Activated CD8-positive, alpha-beta memory T cell treated with anti-CD3 and anti-CD28 coated beads for 1 hour (primary cell): ENCODE measurements at places on chromosomes 2 and 18.

DNA sequence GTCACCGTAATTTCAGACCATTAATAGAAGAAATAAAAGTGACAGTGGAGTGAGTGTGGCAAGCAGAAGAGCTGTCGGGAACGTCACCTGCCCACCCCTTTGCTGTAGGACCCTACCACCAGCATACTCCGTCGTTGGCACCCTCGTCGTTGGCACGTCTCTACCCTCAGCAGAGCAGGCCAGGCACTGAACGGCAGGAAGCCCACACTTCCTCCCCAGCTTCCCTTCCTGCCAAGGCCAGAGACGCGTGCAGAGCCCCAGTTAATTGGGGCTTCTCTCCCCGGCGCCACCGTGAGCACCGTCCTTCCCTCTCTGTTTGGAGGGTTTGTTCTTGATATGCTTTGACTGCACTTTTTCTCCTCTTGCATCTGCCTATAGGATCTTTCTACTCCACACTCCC, 27.0 kb upstream of the NFATC1 start:
- no peak for DNase-seq

DNA sequence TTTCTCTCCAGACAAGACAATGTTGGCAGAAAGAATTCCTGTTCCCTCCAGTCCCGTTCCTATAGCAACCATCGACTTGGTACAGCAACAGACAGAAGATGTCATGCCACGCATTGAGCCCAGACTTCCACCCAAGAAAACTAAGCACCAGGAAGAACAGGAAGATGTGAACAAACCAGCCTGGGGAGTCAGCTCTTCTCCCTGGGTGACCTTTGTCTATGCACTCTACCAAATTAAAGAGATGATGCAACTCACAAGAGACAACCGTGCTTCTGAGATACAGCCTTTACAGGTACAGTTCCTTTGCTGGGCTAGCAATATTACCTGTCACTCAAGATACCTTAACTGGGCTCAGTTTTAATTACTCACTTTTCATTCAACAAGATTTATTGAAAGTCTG, 37.1 kb downstream of the NEMP2 start:
- no peak for DNase-seq

DNA sequence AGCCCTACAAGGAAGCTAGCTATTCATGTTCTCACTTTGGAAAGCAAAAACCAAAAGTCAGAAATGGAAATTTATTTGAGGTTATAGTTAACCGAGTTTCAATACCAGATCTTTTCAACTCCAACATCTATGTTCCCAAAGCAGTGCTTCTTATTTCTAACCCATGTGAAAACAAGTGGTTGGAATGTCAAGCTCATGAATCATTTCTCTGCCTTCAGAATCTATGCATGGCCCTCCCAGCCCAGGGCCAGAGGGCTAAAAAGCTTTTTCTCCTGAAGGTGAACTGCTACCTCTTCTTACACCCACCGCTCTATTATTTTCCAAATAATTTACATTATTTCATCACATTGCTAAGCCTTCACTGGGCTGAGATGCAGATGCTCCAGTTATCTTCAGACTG, 158.4 kb downstream of the SP3 start:
- DNase-seq: no peak

DNA sequence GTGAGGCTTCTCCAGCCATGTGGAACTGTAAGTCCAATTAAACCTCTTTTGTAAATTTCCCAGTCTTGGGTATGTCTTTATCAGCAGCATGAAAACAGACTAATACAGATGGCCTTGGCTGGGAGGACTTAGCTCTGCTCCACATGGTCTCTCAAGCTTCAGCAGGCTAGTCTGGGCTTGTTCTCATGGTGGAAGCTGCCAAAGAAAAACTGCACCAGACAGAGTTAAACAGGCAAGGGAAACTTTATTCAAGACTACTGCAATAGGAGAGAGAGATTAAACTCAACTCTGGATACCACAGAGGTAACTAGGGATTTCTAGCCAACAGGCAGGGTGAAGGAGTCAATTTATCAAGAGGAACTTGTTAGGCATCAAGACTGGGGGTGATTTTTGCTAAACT, 142.1 kb downstream of the CABLES1 start:
- no peak for DNase-seq

DNA sequence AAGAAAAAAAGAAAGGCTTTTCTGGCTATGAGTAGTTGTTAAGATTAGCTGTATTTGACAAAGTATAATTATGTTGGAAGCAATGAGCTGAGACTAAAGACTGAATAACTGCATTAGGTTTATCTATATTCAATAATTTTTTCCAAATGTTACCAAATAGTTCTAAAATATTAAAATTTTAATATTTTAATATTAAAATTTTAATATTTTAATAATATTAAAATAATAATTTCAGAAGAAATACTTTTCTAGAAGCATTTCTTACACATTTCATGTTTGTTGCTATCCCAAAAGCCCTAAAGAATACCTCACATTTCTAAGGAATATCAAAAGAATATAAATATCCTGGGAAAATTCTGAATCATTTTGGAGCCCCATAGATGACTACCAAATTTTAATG, 74.7 kb downstream of the LRP2 start:
- no peak for DNase-seq

DNA sequence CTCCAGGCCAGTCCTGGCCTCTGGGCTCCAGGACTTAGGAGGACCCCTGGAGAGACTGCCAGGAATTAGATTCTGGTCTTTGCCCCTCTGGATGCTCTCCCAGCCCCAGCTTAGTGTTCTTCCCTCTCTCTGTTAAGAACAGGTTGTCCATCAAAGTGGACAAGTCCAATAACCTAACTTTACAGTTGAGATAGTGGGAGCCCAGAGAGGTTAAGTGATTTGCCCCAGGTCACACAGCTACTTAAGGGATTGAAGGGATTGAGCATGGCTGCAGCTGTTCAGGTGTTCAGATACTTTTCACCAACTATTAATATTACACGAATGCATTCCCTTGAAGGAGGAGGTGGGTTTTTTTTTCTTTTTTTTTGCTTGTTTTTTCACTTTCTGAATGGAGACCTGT, 57.6 kb downstream of the EDAR start:
- DNase-seq: no peak

GRCh38 chr2:225270861-225271260, 128.6 kb upstream of the NYAP2 start:
- no peak for DNase-seq

DNA sequence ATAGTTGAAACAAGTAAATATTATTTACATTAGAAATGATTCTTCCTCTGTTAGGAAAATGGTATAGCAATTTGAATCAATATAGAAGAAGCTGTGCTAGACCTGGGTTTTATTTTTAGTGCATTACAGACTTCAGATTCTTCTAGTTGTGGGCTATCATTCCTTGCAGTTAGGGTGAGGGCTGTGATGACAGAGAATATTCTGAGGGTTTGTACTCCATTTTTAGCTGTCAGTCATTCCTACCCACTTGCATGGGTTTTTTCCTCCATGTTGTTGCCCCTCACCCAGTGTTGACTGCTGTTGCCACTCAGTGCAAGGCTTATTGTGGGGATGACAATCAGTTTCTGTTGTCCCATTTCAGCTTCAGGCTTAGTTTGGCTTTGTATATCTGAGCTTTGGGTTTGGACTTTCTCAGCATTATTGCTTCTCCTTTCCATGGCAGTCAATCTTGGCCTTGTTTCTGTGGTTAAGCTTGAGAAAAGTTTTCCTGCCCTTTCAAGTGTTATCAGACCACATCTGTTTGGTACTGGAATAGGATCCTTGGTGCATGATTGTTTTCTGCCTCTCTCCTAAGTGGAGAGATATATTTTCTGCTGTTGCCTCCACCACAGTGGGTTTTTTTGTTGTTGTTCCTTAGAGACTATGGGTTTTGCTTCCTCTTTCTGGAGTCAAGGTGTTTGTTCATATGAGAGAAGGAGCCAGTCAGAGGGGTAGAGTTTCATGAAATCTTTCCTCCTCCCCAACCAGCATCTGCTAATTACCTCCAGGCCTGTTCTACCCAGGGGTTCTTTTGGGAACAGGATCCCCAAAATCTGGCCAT, 312.7 kb upstream of the CWC22 start:
- no peak for DNase-seq

- DNase-seq: no peak
These were observed 386.4 kb downstream of the TRIB2 start for GRCh38 chr2:13103151-13103550.

DNA sequence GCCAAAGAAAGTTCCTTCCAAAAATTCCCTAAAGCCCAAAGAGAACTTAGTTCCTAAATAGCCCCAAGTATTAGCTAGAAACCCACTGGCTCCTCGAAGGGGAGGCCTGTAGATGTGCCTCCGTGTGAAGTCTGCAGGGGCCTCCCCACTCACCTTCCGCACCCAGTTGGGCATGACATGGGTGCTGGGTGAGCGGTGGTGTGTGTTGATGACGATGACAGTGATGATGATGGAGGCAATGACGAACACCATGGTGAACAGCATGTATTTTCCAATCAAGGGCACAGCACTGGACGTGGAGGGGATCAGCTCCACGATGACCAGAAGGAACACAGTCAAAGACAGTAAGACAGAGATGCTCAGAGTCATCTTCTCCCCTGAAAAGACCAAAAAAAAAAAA, 14.5 kb downstream of the CHRNA1 start:
- DNase-seq: no peak

DNA sequence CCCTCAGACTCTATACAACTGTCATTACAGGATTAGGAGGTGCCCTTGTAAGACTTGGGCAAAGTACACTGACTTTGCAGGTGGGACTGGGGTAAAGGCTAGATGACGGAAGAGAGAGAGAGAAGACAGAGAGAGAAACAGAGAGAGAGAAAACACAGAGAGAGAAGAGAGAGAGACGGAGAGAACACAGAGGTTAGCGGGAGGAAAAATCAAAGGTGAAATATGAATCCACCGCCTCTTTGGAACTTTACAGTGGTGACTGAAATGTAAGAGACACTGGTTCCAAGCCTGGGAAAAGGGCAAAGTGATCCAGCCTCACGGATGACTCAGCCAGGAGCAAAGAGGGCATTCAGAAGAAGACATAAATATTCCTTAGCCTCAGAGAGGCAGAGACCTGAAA, 25.1 kb upstream of the CAB39 start:
- no peak for DNase-seq

GRCh38 chr18:75109319-75109691, 99.6 kb downstream of the PTGR3 start:
- DNase-seq: no peak

- no peak for DNase-seq
These were observed 102.8 kb downstream of the HIBCH start for GRCh38 chr2:190216829-190217228.

GRCh38 chr2:162677476-162677875, 161.1 kb downstream of the KCNH7 start:
- no peak for DNase-seq

DNA sequence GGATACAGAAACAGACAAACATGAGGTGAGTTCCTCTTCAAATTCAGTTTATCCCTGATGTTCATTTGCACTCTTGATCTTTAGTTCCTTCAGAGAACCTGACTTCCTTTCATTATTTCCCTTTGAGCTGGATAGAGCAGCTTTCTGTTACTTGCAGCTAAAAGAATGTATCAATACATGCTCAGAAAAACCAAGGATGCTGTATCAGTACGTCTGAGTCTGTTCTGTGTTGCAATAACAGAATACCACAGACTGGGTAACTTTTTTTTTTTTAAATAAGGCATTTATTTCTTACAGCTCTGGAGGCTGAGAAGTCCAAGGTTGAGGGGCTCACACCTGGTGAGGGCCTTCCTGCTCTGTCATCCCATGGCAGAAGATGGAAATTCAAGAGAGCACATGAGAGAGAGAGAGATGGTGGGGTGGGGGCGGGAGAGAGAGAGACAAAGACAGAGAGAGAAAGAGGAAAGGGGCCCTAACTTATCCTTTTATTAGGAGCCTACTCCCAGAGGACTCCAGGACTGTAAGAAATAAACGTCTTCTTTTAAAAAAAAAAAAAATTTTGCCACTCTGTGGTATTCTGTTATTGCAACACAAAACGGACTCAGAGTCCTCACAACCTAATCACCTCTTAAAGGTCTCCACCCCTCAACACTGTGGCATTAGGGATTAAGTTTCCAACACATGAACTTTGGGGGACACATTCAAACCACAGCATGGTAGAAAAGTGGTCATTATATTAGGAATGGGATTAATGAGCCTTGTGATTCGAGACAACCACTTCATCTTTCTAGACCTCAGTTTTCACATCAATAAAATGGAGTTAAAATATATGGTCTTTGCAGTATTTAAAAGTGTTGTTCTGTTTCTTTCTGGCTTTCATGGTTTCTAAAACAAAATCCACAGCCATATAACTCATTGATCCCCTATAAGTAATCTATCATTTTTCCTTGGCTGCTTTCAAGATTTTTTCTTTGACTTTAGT, 18.4 kb upstream of the SELENOI start:
- no peak for DNase-seq

GRCh38 chr2:60544062-60544461, 9.4 kb downstream of the BCL11A start:
- DNase-seq: no peak

DNA sequence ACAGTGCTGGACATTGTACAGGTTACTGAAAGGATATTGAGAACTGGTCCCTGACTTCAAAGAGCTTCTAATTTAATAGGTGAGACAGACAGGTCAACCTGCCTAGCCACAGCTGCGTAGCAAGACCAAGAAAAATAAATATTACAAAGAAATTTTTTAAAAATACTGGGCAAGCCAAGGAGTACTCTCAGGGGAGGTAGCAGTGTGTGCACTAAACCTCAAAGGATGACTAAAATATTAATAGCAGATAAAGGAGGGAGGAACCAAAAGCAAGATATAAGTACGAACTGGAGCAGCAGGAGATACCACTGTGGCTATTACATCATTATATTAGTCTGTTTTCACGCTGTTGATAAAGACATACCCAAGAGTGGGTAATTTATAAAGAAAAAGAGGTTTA, 14.9 kb downstream of the SCG2 start:
- no peak for DNase-seq

DNA sequence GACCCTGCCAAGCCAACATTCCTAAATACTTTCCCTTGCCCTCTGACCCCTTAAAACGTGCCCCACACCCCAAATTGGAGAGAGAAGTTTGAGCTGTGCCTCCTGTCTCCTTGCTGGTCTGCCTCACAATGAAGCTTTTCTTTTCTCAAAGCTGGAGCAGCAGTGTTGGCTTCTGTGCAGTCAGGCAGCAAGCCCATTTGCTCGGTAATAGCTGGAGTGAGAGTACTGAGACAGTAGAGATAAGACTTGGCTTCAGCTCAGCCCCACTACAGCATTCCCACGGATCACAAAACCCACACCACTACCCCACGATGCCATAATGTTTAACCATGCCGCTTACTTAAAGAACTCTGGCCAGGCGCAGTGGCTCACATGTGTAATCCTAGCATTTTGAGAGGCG, 73.0 kb downstream of the NCAPH start:
- no peak for DNase-seq

GRCh38 chr18:26458526-26459232, 89.7 kb downstream of the KCTD1 start:
- DNase-seq: no peak

- DNase-seq: peak; percentile 81
These were observed 1.4 kb downstream of the TGIF1 start for GRCh38 chr18:3451183-3451988.
